Coronary artery (tissue), 2 donors: ENCODE measurements at places on chromosomes 2 and 18.

- DNase-seq: no peak
Measured at GRCh38 chr2:95306336-95306895, 9.3 kb downstream of the KCNIP3 start.

GRCh38 chr2:114426756-114427155 lies 15.7 kb upstream of the DPP10 start:
- no peak for DNase-seq

GRCh38 chr2:56177420-56178220 lies 6.2 kb upstream of the CCDC85A start:
- DNase-seq: no peak

DNA sequence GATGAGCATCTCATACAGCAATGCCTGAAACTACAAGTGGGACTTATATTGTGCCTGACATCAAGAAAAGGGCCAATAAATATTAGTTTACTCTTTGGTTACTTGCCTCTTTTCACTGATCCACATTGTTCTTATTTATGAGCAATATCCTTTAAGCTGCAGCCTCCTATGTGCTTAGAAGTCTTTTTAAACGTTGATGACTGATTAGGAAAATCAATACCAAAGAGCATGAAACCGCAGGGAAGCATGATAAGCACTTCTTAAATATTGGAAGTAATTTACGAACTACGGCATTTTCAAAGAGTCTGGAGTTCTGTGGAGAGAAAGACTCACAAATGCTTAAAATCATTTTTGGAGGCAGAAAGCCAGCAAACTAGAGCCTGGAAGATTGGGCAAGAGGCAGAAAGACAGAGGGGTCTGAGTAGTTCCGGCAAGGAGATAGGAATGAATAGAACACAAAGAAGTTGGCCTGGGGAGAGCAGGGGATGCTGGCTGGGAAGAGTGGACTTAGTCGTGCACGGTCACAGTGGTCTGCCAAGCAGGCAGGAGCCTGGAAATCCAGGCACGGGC lies 122.6 kb upstream of the NOSTRIN start:
- no peak for DNase-seq

GRCh38 chr2:134869946-134870736 lies 31.7 kb downstream of the ACMSD start:
- DNase-seq: no peak

DNA sequence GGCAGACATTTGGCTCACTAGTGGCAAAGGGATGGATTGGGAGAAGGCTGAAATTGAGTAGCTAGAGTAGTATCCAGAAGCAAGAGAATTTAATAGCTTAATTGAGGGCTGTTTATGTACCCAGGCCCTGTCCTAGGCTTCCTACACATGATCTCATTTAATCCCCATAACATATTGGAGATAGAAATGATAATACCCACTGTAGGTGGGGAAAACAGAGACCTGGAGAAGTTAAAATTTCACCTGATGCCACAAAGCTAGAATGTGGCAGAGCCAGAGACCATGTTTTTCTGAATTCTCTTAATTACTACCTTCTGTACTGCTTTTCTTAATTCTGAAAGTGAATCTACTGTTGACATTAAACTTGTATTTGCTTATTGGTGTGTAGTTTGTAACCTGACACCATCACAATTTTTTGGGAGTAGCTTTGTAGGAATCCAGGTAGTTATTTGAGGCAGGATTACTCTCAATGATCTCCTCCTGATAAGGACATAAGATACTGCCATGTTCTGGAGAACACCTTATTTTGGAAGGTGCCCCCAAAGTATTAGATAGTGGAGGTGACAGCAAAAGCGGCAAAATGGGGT lies 42.2 kb downstream of the RAB10 start:
- no peak for DNase-seq

GRCh38 chr2:132811148-132811915 lies 141.3 kb upstream of the LYPD1 start:
- DNase-seq: no peak

- DNase-seq: no peak
Measured at GRCh38 chr18:57128220-57128932, 18.5 kb upstream of the BOD1L2 start.

- no peak for DNase-seq
Measured at GRCh38 chr2:164439885-164440284, 181.4 kb downstream of the GRB14 start.

DNA sequence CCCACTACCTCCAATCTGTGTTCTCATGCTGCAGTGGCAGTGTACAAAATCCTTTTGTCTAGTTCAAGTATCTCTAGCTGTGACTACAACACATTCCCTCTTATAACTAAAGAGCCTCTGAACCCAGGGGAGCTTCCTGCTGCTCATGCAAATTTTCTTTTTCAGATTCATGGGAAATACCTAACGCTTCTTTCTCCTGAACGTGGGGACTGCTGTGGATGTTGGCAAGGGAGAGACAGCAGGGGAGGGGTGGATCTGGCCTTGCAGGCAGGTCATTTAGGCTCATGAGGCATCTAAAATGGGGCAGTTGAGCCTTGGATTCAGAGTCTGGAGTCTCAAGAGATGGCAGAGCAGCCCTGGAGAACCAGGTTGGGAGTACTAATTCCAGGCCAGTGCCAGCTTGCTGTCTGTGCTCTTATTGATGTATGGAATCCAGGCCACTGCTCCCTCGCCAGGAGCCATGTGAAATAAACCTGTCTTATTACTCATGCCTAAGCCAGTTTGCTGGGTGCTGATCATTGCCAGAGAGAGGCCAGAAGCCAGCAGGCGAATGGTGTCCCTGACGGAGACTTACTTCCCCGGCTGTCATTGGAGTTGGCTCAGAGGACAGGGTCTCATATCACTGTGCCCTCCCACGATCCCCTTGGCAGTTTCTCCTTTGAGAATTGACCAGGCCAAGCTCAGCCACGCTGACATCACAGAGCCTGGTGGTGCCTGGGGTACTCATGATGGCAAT lies 29.2 kb upstream of the TNP1 start:
- DNase-seq: no peak

GRCh38 chr2:229485857-229486256 lies 214.8 kb upstream of the PID1 start:
- no peak for DNase-seq

- DNase-seq: no peak
Measured at GRCh38 chr2:178722296-178722695, 84.9 kb downstream of the TTN start.

GRCh38 chr2:223969315-223969714 lies 12.1 kb downstream of the MRPL44 start:
- no peak for DNase-seq

GRCh38 chr2:190843890-190844699 lies 36.5 kb upstream of the GLS start:
- DNase-seq: no peak

DNA sequence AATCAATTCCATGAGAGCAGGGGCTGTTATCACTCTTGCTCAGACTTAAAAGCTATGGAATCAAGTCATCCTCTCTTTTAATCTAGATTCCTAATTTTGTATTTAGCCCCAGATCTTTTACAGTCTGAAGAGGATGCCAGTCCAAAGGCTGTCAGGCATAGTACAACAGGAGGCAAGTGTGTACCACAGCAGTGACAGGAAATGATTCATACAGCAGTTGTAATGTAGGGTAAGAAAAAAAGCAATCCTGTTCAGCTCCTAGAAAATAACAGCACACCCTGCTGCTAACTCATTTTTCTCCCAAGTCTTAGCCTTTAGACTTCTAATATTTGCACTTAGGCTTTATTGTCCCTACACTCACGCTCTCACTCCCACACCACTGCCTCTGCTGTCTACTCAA lies 127.8 kb upstream of the SYT4 start:
- no peak for DNase-seq

DNA sequence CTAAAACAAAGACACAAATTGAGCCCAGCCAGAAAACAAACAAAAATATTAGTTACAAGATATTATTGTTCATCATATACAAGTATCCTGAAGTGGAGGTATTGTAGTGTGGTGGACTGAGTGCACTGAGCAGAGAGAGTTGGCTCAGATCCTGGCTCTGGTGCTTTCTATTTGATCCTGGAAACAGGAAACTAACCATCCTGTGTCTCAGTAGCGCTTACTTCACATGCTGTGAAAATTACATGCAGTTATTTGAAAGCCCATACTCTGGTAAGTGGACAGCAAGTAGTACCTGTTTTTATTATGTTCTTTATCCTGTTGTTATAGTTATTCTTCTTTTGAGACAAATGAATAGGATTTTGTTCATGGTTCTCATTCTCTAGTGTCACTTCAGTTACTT lies 84.3 kb upstream of the CRIM1 start:
- no peak for DNase-seq
